Activated CD8-positive, alpha-beta memory T cell treated with anti-CD3 and anti-CD28 coated beads for 1 hour (primary cell): ENCODE measurements at places on chromosomes 6 and 20.

- no peak for DNase-seq
Observed at GRCh38 chr20:9838035-9838377, 870 bp downstream of the PAK5 start.

GRCh38 chr6:73803562-73804241 lies 107.7 kb downstream of the CD109 start:
- no peak for DNase-seq

- DNase-seq, result no peak
Observed at GRCh38 chr20:53800883-53801604, 207.4 kb upstream of the ZNF217 start.

DNA sequence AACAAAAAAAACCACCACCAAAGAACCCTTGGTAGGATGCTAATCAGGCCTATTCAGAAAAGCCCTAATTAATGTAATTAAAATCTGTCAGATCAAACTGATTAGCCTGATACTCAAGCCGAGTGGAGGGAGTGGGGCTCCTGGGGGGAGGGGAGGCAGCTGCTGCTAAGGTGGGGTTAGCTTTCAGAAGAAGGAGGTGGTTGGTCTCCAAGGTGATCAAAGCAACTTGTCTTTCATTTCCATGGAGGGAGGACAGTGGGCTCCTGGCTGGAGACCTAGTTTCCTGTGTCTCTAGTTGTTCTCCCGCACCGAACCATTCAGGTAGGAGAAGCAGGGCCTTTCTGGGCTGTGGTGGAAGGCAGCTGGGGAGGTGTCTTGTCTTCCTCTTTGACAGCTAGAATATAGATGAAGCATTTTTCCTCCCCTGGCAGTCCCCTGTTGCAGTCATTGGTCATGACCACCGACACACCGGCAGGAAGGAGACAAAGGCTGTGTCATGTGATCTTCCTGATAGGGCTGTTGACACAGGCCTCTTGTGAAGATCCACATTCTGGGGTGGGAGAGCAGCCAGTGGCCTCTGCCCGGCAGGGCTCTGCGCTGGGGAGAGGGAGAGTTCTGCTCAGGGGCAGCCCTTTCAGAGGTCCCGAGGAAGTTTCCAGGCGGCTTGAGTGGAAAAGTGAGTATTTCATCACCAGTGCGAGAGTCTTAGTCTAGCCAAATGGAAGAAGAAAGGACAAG lies 39.9 kb upstream of the PRDM1 start:
- DNase-seq, result no peak

DNA sequence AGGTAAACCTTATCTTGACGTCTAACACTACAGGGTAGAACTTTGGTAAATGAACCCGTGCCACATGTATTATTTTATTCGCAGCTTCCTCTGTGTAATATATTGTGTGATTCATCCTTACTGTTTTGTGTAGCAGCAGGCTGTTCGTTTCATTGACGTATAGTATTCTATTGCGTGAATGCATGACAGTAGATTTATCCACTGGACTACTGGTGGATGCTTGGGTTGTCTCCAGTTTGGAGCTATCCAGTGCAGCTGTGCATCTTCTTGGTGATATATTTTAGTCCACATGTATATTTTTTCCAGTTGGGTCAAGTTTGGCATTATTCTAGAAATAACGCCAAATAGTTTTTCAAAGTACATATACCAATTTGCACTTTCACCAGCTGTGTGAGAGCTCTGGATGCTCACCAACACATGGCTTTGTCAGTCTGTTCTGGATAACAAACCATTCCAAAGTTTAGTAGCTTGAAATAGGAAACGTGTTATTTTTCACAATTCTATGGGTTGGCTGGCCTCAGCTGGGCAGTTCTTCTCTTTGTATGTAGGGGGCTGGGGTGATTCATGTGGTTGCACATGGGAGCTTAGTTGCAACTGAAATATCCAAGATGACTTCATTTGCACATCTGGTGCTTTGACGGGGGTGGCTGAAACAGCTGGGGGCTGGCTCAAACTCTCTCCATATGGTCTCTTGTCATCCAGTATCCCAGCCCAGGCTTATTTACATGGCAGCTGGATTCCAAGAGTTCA lies 9.3 kb downstream of the ECT2L start:
- no peak for DNase-seq

- no peak for DNase-seq
Observed at GRCh38 chr6:149942461-149942829, 631 bp downstream of the ULBP2 start.

DNA sequence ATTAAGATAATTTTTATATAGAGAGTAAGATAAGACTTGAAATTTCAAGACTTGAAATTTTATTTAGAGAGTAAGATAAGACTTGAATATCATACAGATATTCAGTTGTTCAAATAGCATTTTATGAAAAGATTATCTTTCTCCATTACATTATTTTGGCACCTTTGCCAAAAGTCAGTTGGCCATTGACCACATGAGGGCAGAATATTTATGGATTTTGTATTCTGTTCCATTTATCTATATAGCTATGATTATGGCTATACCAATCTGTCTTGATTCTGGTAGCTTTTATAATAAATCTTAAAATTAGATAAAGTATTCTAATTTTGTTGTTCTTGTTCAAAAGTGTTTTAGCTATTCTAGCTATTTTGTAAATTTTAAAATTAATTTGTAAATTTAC lies 537.9 kb upstream of the GJE1 start:
- DNase-seq, result no peak

DNA sequence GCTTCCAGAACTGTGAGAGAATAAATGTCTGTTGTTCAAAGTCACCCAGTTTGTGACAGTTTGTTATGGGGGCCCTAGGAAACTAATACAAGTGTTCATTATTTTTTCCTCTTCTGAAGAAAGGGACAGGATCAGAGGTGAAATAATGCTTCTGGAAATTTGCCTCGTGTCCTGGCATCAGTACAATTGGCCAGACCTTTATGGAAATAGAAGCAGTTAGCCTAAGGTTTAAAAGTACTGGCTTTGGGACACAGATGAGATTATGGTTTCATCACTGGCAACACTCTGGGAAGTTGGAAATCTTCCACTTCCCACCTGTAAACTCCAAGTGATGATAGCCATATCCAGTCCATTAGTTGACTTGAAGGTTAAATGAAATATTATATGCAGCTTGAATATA lies 88.7 kb downstream of the PLCB1 start:
- DNase-seq, result no peak

GRCh38 chr6:42190554-42191183 lies 4.1 kb downstream of the GUCA1B start:
- DNase-seq, result no peak

GRCh38 chr20:45892049-45892825 lies 1.1 kb downstream of the CTSA start:
- no peak for DNase-seq
